ENCODE measurements at places on chromosomes 6 and 20.

DNA sequence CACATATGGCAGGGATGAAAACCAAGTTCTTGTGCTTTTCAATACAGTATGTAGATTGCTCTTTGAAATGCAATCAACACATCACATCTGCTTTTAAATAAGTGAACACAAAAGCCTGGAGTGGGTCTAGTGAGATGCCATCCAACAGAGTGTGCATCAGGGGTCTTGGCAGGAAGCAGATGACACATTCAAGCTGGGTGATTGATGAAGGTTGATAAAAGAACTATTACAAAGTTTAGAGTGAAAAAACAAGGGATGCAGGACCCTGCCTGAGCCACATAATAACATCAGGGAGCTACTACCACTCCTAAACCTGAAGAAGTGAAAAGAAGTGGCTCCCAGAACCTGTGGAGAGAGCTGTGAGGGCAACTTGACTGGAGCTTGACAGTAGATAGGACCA lies 16.6 kb upstream of the PLCB1 start:
- no peak for DNase-seq

- DNase-seq = no peak
Measured at GRCh38 chr6:118752803-118753202, 101.4 kb upstream of the CEP85L start.

GRCh38 chr6:169289257-169289618 lies 35.6 kb upstream of the THBS2 start:
- DNase-seq = no peak

DNA sequence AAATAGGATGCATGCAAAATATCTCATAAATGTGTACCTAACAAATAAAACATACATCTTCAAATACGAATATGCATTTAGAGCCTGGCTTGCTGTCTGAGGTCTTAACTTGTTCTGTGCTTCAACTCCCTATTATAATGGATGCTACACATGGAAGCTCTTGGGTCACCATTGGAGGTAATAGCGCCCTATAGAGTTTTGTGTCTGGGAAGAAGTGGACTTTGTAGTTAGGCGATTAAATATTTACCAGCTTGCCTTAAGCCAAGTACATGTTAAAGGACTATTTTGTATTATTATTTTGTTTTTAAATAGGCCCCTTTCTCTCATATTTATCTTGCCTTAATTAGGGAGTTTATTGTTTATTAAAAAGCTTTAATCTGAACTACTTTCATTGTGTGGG lies 107.4 kb downstream of the LAMA2 start:
- DNase-seq = no peak

DNA sequence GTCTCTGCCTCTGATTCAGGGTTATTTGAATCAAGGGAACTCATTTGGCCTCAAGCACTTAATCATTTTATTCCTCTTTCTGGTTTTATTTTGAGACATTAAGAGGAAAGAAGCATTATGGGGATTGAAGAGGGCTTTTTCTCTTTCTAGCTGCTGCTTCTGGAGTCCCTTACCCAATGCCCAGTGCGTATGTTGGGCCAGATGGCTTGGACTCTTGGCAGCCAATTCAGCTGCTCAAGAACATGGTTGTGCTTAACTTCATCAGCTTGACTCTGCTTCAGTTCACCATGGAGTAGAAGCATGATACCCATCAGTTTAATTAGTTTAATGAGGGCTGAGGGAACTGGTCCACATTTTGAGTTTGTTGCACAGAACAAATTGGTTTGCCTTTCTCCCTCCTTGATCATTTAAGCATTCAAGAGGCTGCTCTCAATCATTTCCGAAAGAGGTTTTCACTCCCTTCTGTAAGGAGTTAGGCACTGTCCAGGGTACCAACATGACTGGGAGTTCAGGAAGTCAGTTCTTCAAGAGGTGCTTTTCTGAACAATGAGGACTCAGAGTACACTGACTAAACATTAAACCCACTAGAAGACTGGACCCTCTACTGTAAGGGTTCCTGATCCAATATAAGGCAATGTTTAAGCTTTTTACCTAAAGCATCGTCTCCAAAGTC lies 14.6 kb downstream of the PDYN start:
- no peak for DNase-seq

GRCh38 chr6:18186540-18187250 lies 31.5 kb downstream of the KDM1B start:
- no peak for DNase-seq

GRCh38 chr6:27742833-27743573 lies 169.2 kb downstream of the OR2B2 start:
- no peak for DNase-seq

- DNase-seq = no peak
Measured at GRCh38 chr6:45900808-45901752, 114.6 kb downstream of the CLIC5 start.

GRCh38 chr6:123150076-123150475 lies 154.0 kb downstream of the CLVS2 start:
- DNase-seq = no peak

- no peak for DNase-seq
Measured at GRCh38 chr20:39758876-39759275, 796.7 kb downstream of the DHX35 start.

DNA sequence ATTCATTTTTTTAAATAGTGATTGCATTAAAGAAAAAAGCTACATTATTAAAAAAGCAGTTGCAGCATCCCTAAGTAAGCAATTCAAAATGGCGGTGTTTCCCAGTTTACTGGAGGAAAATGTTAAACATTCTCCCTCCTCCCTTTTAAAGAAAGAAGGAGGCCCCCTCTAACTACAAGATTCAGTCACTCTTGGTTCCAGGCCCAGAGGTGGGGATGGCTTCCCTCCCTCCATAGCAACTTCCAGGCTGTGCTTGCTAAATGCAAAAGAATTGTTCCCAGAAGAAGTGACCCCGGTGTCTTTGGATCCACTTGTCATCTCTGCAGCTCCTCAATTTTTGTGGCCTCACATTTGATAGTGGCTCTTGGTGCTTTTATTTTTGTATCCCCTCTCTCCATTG lies 165.9 kb downstream of the SOBP start:
- no peak for DNase-seq

DNA sequence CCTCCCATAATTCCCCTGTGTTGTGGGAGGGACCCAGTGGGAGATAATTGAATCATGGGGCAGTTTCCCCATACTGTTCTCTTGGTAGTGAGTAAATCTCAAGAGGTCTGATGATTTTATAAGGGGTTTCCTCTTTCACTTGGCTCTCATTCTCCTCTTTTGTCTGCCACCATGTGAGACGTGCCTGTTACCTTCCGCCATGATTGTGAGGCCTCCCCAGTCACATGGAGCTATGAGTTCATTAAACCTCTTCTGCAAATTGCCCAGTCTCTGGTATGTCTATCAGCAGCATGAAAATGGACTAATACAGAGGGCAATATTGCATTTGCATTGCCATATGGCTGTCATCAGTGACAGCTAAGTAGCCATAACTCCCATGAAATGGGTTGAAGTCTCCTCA lies 63.2 kb downstream of the ZNF217 start:
- DNase-seq = no peak

DNA sequence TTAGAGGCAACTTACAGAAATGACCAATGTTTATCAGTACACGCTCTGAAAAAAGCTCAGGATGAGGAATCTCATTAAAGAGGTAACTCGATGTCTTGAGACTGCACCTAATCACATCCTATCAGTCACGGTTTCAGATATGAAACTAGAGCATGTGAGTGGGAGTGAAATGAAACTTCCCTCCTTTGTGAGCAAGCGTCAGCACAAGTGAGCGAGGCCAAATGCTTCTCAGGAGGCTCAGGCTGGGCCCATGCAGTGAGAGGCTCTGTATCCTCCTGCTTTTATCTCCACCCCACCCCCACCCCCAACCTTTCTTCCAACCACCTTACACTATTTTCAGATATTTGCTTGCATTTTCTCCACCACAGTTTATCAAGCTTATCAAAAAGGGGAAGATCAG lies 140.8 kb upstream of the RIMS1 start:
- DNase-seq = no peak

DNA sequence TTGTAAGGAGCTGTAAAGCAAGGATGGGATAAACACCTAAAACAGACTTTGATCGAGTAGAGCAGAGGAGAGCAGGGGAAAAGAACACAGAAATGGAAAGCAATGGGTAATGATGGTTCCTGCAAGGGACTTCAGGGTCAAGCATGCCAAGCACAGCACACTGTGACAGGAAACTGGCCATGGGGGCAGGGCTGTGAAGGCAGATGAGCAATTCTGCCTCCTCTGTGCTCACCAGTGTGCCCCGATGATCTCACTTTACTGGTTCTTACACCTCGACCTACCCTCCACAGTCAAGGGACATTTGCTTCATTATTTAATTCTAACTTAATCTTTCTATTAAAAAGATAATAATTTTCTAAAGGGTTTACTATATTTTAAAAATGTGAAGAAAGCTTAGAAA lies 21.6 kb upstream of the MYB start:
- DNase-seq = no peak

Data from CD4-positive, alpha-beta memory T cell (primary cell).